ENCODE measurements at places on chromosomes 5 and 9.

- no peak for DNase-seq
These were observed 98.8 kb upstream of the NFIB start for GRCh38 chr9:14412775-14413174.

- no peak for DNase-seq
These were observed 53.6 kb downstream of the DAP start for GRCh38 chr5:10707198-10708142.

DNA sequence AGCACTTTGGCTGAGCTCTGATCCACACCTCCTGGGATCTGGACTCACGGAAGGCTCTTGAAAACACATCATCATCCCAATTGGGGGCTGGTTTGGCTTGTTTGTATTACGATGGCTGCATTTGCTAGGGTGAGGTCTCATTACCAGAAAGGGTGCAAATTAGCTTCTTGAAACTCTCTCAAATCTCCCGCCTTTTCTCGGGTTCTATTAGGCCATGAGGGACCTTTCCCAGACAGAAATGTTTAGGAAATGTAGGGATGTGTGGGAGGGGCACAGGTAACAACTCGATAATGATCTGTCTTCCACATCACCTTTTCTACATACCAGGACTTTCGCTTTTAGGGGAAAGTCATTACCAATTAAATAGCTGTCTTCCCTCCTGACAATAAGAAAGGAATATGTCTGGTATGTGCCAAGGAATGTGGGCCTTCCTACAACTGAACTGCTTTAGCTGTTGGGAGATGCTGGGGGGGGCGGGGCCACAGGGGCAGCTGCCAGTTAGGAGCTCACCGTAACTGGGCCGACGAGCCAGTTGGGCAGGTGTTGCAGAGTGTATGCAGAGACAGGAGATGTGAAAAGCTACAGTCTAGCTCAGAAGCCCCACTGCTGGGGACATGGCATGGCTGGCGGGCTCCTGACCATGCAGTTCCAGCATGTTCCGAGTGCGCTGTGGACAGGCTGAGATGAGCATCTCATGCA, 71.2 kb downstream of the AK8 start:
- DNase-seq, result no peak

DNA sequence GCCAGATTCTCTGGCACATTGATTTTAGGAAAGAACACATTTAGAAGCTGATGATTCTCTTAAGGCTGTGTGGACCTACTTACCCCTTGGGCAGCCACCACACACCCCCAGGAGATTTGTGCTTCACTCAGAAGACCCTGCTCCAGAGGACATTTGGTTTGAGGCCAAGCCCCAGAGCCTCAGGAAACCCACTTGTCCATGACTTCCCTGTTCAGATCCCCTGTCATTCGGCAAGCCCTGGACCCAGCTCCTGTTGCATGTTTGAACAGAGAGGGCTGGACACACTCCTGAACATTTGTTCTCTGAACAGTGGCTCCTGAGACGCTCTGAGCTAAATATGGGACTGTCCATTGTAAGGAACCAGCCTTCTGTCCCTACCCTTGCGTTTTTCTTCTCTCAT, 82.1 kb downstream of the AMBP start:
- DNase-seq, result no peak
